GM06990 (cell line): ENCODE measurements at places on chromosomes 6 and 20.

GRCh38 chr20:51711426-51711825, 56.8 kb downstream of the ATP9A start:
- DNase-seq = no peak

DNA sequence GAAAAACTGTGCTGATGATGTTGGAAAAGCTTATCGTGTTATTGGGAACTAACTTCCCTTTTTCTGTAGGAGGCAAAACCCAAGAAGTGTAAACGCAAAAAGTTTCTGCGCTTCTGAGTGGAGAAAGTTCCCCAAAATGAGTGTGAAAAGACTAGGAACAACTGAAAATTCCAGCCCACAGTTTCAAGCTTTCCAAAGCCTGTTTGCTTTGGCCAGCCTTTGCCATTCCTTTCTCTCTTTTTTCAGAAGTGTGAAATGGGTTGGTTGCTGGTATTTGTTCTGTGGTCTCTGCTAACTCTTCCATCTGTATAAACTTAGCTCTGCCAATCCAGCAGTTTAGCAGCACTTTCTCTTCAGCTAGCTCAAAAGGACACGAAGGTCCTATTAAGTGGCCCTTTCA, 491.3 kb downstream of the MAFB start:
- DNase-seq = no peak

- DNase-seq = no peak
Observed at GRCh38 chr20:46333161-46333991, 25.1 kb upstream of the CDH22 start.

DNA sequence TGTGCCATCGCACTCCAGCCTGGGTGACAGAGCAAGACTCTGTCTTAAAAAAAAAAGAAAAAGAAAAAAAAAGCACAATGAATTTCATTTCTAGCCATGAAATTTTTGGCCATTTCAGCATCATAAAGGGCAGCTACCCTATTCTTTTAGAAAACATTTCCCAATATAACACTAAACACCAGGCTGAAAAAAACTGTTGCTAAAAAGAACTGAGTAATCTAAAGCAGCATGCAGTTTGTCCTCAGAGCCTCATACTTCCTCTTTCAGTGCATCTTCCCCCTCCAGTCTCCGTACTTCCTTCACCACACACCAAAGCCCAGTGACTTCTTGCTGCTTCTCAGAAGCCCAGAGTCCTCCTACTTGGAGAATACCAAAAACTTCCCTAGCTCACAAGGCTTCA, 5.6 kb upstream of the IFNGR1 start:
- peak; percentile 49 for DNase-seq

DNA sequence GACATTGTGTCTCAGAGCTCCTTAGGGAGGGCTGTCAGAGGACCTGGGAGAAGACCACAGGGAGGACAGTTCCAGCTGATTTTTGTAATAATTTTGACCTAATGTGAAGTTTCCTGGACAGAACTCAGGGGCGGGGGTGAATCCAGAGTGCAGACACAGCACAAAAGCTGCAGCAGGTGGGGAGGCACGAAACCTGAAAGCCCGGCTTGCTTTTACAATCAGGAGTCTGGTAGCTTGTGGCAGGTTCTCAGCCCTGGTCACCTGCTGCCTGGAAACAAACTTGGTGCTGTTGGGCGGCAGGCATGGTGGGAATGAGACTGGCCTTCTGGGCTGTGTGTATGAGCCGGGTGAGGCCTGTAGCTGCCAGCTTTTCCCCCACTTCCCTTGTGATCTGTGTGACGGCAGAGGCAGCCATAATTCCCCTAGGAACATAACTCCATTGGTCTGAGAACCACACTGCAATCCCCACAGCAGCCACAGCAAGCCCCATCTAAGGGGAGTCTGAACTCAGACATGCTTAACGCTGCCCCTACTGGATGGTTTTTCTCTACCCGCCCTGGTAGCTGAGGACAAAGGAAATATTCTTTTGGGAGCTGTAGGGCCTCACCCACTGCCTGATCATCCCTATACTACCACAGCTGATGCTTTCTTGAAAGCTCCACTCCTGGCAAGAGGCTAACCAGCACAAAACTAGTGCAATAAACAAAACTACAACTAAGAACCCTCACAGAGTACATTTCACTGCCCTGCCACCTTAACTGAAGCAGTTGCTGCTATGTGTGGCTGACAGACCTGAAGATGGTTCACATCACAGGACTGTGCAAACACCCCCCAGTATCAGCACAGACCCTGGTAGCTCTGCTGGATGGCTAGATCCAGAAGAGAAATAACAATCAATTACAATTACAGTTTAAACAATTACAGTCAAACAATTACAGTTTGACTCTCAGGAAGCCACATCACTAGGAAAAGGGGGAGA, 1055.1 kb upstream of the GJE1 start:
- DNase-seq = no peak

DNA sequence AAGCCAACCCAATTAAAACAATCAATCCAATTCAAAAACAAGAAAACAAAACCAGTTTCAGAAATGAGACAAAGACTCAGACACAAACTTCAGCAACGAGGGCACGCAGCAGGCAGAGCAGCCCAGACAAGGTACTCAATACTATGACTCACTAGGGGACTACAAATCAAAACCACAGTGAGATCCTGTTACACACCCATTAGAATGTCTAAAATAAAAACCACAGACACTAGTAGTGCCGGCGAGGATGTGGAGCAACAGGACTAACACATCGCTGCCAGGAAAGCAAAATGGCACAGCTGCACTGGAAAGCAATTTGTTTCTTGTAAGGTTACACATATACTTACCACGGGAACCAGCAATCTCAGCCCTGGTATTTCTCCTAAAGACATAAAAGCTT, 28.4 kb upstream of the MAS1L start:
- no peak for DNase-seq

DNA sequence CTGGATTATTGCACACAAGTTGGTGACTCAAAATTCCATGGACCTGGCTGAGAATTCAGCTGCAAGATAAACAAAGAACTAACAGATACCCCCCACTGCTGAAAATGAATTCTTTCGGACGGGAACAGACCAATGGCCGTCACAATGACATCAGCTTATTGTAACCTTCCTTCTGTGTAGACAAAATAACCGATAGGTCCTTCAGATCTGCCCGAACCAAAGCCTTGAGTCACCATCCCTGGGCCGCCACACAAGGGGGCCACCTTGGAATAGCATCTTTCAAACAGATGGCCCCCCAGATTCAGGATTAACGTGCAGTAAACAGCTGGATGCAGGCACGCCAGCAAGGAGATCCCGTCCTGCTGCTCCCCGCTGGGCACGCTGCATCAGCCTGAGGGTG, 214.0 kb upstream of the EXOC2 start:
- DNase-seq = no peak

DNA sequence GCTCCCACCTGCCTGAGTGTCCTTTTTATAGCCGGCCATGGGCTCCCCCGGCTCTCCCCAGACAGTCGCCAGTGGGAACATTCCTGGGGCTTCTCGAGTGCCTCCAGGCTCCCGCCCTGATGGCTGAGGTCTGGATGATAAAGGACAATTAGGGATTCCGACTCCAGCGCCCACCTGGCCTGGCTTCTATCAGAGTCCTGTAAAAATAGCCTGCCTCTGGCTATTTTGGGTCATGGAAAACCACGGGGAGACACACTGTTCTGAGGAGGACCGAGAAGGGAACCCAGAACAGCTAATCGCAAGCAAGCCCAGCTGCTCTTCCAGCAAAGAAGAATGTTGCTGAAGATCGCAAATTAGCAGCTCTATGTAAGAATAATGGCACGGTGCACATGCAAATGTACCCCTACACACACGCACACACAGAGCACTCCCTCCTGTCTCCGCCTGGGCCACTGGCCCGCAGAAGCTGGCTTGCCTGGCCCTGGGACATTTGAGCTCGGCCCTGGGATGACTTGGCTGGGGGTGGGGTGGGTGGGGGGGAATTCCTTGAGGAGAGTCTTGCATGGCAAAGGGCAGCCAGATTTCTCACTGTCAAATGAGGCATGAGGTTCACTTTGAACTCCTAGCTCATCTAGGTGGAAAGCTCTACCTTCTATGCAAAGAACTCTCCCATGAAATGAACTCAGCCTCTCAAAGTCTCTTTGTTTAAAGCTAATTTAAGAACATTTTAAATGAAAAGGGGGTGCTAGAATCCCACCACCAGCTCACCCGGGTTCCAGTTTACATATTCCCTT, 55.3 kb downstream of the CTCFL start:
- DNase-seq = no peak

GRCh38 chr20:40188319-40188718, 500.7 kb downstream of the MAFB start:
- DNase-seq = no peak
